Hematopoietic multipotent progenitor cell treated with erythropoietin and hydrocortisone succinate and interleukin-3 and kit ligand, for 15 days (in vitro differentiated cells): ENCODE measurements at places on chromosomes 12 and 14.

- no peak for DNase-seq
These were observed 513.0 kb downstream of the NAV3 start for GRCh38 chr12:78343657-78344056.

GRCh38 chr12:4049298-4050080 is 176.3 kb upstream of the PARP11 start:
- DNase-seq = no peak

DNA sequence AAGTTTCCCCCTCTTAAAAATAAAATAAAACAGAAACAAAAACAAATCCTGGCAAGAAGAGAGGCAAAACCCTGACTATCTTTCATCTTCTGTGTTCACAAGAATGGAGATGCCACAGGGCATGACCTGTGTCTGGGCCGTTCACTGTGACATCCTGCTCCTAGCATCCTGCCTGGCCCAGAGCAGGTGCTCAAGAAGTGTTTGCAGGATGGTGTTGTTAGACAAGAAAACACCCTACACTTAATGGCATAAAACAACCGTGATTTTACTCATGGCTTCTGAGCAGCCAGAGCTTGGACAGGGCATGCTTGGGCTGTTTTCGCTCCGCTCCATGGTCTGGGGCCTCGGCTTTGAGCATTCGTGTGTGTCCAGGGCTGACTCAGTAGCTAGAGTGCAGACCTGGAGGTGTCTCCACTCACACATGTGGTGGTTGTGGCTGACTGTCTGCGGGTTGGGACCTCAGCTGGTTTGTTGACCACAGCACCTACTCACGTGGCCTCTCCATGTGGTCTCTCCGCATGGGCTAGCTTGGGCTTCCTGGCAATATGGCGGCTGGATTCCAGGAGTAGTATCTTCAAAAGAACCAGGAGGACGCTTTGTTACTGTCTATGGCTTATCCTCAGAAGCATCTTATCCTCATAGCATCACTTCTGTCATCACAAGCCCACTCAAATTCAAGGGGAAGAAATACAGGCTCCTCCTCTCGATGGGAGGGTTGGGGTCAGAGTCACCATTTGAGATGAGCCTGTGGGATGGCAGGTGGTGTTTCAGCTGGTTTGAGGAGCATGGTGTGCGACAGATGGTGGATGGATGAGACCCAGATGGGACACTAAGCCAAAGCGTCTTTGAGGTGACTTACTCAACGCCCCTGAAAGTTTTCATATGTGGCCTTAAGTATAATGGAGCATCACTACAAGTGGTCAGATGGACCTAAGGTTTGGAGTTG is 33.2 kb upstream of the FZD10 start:
- no peak for DNase-seq

DNA sequence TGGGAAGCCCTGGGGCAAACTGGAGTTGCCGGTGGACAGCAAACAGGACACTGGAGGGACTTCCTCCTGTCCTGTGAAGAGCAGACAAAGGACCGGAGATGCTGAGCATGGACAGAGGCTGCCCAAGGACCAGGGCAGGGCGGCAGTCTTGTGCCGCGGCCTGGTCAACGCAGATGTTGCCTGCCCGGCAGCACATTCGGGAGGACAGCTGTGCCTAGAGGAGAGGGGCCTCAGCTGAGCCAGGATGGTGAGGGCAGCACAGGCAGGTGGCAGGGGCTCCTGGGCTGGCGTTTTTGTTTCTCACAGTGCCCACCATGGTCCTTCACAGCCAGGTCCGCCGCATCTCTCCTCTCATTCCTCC is 13.3 kb downstream of the ANKRD9 start:
- no peak for DNase-seq

DNA sequence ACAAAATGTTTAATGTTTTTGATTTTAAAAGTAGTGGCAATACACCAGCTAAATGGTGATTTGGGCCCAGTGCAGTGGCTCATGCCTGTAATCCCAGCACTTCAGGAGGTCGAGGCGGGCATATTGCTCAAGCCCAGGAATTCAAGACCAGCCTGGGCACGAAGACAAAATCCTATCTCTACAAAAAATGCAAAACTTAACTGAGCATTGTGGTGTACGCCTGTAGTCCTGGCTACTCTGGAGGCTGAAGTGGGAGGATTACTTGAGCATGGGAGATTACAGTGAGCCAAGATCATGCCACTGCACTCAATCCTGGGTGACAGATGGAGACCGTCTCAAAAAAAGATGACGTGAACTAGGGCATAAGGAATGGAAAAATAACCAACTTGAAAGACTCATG is 4.7 kb downstream of the RPL36AL start:
- DNase-seq = peak; percentile 43
